Activated CD8-positive, alpha-beta T cell treated with anti-CD3 and anti-CD28 coated beads, Interleukin-2, amount 10 ng/mL, durations not matched to agents 7 days and 5 days (primary cell): ENCODE measurements at places on chromosomes 12 and 14. TPM values are rescaled to one million over a fixed set of nuclear protein-coding genes. Genes with fewer than 3 reads are reported as not detected.

Gene AQP2
- not detected for total RNA-seq

Gene RNASE4
- 1.6 TPM for total RNA-seq

DNA sequence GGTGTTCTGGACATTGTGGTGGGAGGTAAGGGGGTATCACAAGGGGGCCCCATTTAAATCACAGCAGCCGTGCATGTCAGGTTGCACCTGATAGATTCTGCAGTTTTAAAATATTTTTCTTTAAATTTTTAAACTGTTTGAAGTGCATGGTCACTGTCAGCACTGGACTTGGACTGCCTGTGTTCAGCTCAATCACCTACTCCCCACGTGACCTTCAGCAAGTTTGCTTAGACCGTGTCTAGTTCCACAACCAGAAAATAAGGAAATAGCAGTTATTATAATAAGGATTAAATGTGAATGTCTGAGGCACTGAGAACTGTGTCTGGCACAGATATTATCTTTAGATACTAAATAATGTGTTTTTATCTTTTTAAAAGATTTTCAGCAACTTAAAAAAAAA lies 64.7 kb downstream of the ESR2 start:
- DNase-seq = no peak

DNA sequence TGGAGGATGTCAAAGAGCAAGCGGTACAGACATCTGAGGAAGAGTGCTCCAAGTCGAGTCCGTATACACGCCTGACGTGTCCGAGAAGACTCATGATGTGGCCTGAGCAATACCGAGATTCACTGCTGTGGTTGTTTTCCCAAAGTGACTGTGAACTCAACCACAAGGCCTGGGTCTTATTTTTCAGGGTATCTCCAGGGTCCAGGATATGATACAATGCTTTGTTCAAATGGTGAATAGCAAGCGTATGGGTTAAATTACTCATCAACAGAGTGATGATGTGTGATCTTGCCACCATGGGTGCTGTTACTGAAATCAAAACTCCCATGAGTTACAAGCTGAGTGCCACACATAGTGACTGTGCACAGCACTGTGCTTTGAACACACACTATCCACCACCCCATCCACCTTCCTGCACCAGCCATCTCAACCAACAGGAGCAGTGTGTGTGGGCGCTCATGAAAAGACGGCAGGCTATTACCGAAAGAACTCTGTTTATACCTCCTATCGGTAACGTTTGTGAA lies 109.6 kb downstream of the BCAT1 start:
- peak; percentile 58 for DNase-seq

GRCh38 chr14:92747701-92748258 lies 647 bp downstream of the LGMN start:
- DNase-seq = no peak

- DNase-seq = peak; percentile 36
These were observed 73.1 kb downstream of the ZFP36L1 start for GRCh38 chr14:68719634-68720384.

DNA sequence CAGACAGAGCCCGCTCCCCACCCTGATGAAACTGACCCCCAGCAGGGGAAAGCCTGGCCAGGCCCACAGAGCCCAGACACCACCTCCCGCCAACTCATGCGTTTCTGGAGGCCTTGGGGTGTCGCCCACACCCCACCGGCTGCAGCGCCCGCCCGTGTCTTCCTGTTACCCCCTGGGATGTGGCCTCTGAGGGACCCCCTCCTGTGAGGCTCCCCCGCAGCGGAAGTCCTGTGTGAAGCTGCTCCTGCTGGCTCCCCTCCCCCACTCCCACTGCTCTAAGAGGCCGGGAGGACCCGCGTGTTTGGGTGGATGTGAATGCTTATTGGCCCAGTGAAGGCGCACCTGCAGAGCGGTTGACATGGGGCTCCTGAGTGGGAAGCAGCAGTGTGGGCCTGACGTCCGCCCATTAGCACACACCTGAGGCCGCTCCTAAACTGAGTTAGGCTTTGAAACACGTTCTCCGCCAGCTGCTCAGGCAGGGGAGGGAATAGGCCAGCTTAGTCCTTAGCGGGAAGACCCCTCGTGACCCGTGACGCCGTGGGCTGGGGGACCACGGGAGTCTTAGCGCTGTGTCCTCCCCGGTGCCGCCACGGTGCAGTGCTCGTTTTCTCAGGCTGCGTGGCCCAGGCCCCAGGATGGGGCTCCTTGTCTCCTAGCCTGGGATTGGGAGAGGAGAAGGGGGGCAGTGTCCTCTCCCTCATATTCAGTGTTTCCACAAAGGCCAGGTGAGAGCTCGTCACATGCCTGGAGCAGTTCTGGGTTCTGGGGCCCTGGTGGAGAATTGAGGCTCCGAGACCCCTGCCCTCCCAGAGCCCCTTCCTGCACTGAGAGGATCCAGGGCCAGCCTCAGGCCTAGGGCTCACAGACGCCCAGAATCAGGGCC lies 323.4 kb upstream of the SFSWAP start:
- DNase-seq = no peak

- no peak for DNase-seq
These were observed 129.3 kb upstream of the HIF1A start for GRCh38 chr14:61565836-61566536.

GRCh38 chr14:37864861-37865718 lies 269.7 kb downstream of the TTC6 start:
- DNase-seq = no peak

GRCh38 chr14:35855876-35856481 lies 29.8 kb downstream of the BRMS1L start:
- no peak for DNase-seq
